ENCODE measurements at places on chromosomes 4 and X.
A peak's percentile ranks its signal among the peaks of the same experiment; 100 is the strongest.

DNA sequence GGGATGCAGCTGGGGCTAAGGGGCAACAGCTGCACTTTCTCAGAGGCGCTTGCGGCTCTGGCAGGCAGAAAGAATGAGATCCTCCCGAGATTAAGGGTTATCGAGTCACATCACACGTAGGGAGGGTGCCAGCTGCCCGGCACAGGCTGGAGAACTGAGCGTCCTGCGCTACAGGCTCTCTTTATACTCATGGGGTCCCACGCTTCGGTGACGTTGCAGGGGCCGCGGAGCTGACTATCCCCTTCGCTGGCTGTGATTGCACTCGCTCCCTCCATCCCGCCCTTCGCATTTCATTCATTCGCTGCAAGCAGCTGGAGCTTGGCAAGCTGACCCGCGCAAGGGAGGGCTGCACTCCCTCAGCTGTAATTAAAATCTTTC, at the start of gene TACR3:
TACR3 (minus strand) TSS at position 156 of the 378 bp plus-strand sequence. CDS start 310 bp downstream, outside the sequence.
- DNase-seq = peak; percentile 6

- DNase-seq = no peak
Measured at GRCh38 chrX:36336751-36337150, 417.2 kb downstream of the CFAP47 start.

GRCh38 chrX:23720117-23720677, 22.9 kb downstream of the ACOT9 start:
- no peak for DNase-seq

- DNase-seq = no peak
Measured at GRCh38 chr4:7435471-7436061, 836 bp upstream of the PSAPL1 start.

DNA sequence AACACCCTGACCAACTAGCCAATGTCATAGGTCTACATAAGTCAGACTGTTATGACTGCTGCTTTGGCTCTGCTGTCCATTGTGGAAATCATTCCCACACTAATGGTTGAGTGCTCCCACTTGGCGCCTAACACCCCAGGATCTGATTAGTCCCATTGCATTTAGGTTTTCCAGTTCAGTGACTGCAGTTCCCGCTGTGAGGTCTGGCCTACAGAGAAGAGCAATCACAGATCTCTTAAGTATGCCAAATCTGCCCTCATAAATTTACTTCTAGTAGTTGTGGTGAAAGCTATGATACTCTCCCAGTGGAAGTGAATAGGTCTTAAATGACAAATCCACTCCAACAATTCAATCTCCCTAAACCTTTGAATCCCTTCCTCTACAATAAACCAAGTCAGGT, 77.3 kb upstream of the IL2 start:
- DNase-seq = no peak

DNA sequence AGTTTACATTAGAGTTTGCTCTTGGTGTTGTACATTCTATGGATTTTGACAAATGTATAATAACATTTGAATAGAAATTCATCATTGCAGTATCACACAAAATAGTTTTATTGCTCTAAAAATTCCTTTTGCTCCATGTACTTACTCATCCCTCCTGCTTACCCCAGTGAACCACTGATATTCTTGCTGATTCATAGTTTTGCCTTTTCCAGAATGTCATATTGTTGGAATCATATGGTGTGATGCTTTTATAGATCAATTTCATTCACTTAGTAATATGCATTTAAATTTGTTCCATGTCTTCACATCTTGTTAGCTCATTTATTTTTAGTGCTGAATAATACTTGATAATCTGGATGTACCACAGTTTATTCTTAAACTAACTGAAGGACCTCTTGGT, 1593.2 kb downstream of the C4orf33 start:
- no peak for DNase-seq
